ENCODE measurements at places on chromosomes 3 and 15.

DNA sequence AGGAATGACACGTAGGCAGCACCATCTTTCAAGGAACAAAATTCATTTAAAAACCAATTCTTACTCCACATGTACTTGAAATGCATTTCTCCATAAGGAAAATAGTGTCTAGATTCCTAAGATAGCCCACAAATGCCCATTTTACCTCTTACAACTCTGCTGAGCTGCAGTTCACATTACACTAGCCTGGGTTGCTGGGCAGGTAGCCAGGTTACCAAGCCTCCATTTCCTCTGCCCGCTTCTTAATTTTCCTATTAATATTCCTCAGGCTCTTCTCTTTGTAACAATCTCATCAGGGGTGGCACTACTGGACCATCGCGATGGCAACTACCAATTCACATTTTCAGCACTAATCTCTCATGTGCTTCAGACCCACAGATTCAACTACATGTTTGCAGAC, 10.8 kb downstream of the ATP13A3 start:
- DNase-seq, result no peak

GRCh38 chr3:8519774-8520448, 18.3 kb downstream of the LMCD1 start:
- DNase-seq, result no peak

- no peak for DNase-seq
Observed at GRCh38 chr3:127337911-127338531, 50.2 kb upstream of the PRR20G start.

- no peak for DNase-seq
Observed at GRCh38 chr15:32898414-32898813, 180.6 kb downstream of the GREM1 start.
